ENCODE measurements at places on chromosomes 3 and 15.

- DNase-seq = no peak
Observed at GRCh38 chr15:42736178-42736792, 643 bp downstream of the CDAN1 start.

GRCh38 chr3:77147836-77148578, 108.1 kb downstream of the ROBO2 start:
- no peak for DNase-seq

DNA sequence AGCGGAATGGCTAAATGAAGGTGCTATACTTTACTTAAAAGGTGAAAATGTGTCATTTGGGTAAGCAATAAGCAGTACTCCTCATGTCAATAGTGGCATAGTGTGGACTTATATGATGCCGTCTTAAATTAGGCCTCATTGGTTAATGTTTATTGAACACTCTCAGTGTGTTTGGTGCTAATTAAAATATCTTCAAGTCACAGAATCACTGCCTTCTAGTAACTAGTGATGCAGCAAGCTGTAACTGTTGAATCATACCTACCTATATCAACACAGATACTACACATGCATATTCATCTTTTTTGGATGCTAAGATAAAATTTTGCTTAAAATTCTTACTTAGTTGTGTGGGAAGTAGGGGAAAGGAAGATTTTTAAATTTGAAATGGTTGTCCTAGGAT, 30.7 kb downstream of the ARHGAP31 start:
- DNase-seq = no peak

- no peak for DNase-seq
Observed at GRCh38 chr3:23985747-23986544, 40.9 kb downstream of the NR1D2 start.

- no peak for DNase-seq
Observed at GRCh38 chr3:76811418-76811817, 228.5 kb upstream of the ROBO2 start.

GRCh38 chr3:49015765-49016164, 2.6 kb downstream of the DALRD3 start:
- DNase-seq = no peak

GRCh38 chr3:129429080-129429451, 630 bp upstream of the EFCAB12 start:
- DNase-seq = no peak

- DNase-seq = no peak
Observed at GRCh38 chr3:36011791-36012190, 368.5 kb upstream of the STAC start.

- no peak for DNase-seq
Observed at GRCh38 chr3:16482194-16482769, 31.2 kb downstream of the RFTN1 start.

DNA sequence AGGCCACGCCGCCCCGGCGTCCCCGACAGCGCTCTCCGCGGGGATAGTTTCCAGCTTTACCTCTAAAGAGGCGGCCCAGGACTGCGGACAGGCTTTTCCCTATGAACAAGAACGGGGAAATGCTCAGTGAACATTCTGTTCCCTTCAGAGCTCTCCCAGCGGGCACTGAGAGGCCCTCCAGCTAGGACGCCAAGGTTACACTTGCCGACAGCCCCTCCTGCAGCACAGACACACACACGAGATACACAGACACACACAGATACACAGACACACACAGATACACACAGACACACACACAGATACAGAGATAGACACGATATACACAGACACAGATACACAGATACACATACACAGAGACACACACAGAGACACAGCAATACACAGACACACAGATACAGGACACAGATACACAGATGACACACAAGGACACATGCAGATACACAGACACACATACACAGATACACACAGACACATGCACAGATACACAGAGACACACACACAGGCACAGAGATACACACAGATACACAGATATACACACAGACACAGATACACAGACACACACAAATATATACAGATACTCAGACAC, 533 bp upstream of the OCA2 start:
- no peak for DNase-seq

DNA sequence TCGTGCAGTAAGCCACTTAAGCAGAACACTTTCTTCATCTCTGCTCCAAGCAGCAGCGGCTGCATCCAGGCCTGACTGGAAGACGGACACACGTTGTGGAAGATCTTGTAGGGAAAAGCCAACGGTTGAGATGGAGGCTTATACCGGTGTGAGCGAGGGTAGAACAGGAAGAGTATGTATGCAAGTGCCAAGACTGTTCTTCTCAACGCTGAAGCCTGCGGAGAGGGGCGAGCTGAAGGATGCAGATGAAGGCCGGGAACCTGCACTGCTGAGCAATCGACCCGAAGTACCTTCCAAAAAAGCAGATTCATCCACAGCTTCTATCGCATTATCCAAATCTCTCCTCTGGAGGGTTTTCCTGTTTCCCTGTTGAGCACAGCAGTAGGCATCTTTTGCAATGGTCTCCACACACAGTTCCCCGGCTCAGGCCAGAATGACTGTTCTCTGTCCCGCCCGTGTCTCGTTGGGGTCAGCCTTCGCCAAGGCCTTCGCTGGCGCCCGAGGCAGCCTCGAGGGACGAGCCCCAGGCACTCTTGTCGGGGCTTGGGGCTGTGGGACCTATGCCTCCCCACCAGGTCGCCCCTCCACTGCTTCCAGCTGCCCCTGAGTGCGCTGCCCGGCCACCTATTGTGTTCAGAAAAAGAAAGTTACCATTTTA, 22.2 kb upstream of the DYNC1LI1 start:
- no peak for DNase-seq

DNA sequence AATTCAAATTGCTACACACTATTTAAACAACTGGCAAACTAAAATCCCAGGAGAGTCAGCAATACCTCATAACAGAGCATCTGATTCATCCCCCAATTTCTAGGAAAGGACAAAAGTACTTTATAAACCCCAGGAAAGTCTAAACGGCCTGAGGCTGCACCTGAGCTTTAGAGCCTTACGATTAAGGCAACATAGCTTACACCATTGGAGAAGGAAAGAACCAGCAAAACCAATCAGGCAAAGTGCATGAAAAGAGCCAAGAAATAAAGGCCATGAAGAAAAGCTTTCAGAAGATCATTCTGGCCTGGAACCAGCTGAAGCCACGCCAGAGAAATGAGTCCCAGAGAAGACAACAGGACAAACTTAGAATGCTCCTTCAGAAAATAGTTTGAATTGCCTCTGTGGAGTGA, 48.1 kb downstream of the PTPN9 start:
- DNase-seq = no peak

DNA sequence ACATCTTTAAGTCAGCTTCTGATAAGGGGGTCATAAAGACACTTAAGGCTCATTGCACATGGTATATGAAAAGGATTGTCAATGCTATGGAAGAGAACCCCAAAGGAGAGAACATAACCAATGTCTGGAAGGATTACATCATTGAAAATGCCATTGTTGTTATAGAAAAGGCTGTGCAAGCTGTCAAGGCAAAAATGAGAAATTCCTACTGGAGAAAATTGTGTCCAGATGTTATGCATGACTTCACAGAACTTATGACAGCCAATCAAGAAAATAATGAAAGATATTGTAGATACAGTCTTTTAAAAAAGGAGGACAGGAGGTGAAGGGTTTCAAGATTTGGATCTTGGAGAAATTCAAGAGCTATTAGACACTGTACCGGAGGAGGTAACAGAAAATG, 96.3 kb upstream of the MBNL1 start:
- DNase-seq = no peak

GRCh38 chr3:37905987-37906674, 44.5 kb downstream of the CTDSPL start:
- DNase-seq = no peak

DNA sequence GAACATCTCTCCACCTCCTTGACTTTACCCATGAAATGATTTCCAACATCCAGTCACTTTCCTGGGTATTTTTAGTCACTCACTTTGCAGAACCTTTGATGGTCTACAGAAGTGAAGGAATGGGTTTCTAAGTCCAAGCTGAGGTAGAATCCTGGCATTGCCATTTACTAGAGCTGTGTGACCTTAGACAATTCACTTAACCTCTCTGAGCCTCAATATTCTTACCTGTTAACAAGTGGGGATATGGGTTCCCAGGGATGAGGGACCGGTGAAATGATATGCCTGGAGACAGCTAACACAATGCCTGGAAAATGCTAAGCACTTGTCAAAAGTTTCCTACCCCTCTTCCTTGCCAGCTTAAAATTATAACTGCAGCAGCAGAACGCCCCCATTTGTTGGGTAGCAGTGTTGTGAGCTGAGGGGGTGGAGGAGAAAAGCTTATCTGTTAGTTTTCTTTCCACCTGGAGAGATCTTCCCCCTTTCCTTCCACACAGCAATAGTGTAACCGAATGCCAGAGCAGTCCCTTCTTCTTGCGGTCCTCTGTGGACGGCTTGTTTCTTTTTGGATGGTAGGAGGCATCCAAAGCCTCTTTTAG, 319.2 kb upstream of the LRRFIP2 start:
- DNase-seq = no peak

DNA sequence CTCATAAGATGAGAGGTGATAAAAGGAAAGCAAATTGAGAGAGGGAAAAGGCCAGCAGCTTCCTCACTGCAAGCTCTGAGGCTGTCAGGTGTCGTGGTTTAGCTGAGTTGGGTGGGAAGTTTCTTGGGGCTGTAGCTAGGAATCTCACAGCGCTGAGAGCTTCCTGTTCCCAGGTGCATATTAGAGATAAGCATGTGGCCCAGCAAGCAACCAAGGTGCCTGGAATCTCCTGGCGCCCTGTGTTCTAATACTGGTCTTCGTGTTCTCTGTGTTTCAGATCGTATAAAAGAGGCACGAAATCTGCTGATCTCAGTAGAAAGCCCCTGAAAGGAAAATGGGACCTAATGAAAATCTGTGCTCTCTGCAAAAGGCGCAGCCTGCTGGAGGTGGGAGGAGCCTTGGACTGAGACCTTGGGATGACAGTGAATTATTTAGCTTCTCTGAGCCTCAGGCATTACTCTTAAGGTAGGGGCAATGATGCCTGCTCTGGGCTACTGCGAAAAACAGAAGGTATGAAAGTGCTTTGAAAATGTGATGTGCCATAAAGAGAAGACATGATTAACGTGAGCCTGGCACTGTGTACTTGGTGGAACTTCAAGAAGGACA, 499.9 kb downstream of the TBL1XR1 start:
- DNase-seq = no peak

DNA sequence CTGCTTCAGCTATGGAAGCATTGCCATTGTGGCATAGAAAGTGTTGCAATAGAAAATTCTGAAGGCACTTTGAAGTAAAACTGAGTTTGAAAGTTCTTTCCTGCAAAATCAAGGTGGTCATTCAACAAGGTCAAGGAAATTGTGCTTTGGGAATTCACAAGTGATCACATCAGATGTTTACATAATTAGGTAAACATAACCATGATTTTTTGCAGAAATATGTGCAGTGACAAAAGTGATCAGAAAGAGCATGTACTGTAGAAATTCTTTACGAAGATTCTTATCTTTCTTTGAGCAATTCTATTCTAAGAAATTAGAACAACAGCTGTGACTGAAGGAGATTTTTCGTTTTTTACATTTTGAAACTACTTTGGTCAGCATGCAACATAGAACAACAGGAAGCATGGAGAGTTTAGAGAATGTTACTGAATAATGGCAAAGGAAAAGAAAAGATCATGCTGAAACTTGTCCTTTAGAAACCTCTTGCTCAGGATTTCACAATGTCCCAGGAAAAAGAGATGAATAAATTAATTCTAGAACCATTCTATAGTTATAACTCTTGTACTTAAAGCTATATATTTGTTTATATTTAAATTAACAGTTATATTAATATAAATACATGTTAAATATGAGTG, 643.4 kb upstream of the ARPP21 start:
- no peak for DNase-seq

DNA sequence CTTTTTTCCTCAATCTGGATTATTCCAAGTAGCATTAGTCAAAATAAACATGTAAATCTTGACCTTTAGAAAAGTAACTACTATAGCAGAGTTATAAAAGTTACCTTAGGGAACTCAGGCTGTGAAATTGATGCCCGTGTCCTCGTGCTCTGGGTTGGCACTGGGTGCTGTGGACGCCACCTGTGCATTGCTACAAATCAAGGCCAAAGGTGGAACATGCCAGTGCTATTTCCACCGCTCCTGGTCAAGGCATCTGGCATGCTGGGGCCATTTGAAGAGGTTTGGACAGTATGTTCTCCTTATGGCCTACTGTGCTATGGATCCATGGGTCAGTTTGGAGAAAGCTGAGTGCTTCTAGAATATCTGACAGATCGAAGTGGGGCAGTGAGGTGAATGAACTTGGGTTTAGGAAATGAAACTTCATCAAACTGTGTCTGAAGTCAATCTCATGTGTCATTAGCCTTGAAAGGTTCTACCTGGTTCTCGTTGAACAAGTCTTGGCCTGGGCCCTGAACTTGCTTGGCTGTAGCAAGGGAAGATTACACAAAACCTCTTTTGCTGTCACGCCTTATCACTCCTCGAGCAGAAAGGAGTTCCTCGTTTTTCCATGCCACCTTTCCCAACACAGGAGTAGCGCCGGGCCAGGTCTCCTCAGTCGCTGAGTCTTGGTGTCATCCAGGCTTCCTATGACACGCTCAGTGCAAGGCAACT, 397.6 kb upstream of the RGMA start:
- no peak for DNase-seq

DNA sequence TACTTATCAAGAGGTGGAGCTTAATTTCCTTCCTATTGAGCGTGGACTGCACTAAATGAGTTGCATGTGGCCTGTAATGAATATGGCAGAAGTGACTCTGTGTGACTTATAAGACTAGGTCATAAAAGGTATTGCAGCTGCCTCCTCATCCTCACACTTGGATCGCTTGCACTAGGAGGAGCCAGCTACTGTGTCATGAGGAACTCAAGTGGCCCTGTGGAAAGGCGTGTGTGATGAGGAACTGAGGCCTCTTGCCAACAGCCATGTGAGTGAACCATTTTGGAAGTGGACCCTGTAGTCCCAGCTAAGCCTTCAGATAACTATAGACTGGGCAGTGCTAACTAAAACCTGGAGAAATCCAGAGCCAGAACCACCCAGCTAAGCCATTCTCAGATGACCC, 7.1 kb upstream of the SLC30A4 start:
- no peak for DNase-seq

GRCh38 chr15:92074101-92074500, 220.6 kb downstream of the SLCO3A1 start:
- no peak for DNase-seq

- DNase-seq = no peak
Observed at GRCh38 chr3:193871220-193871485, 264.8 kb upstream of the HES1 start.

DNA sequence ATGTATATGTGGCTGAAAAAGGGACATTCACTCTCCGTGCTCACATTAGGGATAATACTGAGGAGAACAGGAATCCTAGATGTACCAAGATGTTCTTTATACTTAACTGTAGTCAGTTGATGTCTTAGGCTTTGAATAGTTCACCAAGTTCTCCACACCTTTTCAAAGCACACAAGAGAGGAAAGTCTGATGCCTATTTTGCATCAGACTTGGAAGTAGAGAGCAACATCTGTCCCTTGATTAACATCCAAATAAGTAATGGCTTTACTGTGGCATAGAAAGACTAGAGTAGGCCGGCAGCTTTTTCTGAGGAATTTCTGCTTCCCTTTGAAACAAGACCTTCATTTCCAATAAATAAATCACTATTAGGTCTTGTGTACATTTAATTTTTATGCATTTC, 34.0 kb downstream of the PIGB start:
- no peak for DNase-seq
